Ureter (tissue), 1 donor: ENCODE measurements at places on chromosomes 2 and 18. TPM values are rescaled to one million over a fixed set of nuclear protein-coding genes. Genes with fewer than 3 reads are reported as not detected.

FHOD3 gene
- 25.7 TPM for total RNA-seq

C2orf78 gene
- total RNA-seq: not detected

CD8A gene
- 10.9 TPM for total RNA-seq

TOGARAM2 gene
- 0.31 TPM for total RNA-seq

TUBA3D gene
- total RNA-seq: not detected

DNER gene
- total RNA-seq: 0.34 TPM

- DNase-seq: no peak
These were observed 1994.5 kb upstream of the PIK3C3 start for GRCh38 chr18:39960550-39960949.

- no peak for DNase-seq
These were observed 254.4 kb downstream of the KCNE4 start for GRCh38 chr2:223306371-223306770.

DNA sequence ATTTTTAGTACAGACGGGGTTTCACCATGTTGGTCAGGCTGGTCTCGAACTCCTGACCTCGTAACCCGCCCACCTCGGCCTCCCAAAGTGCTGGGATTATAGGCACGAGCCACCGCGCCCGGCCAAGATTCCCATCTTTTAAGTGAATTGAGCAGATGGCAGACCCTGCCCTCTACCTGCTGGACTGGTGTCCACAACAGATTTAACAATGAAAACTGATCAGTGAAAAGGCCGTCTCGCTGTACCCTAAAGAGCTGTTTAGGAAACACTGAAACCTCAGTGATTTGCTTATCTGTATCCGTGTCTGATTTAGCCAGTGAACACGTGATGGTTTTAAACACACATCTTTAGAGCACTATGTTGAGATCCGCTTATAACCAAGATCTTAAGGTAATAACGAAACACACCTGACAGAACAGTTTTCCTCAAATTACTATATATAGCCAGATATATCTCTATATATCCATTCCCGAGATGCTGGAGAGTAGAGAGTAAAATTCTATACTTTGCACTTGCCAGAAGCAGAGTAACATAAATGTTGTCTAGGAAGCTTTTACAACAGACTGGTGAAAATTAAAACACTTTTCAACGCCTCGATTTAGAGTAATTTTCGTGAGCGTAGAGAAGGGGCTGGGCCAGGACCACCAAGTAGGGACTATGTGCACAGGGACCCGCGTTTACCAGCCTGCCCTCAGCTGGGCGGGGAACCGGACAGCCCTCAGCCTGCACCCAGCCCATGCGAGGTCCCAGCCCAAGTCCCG is 594 bp downstream of the FAM161A start:
- peak; percentile 60 for DNase-seq

DNA sequence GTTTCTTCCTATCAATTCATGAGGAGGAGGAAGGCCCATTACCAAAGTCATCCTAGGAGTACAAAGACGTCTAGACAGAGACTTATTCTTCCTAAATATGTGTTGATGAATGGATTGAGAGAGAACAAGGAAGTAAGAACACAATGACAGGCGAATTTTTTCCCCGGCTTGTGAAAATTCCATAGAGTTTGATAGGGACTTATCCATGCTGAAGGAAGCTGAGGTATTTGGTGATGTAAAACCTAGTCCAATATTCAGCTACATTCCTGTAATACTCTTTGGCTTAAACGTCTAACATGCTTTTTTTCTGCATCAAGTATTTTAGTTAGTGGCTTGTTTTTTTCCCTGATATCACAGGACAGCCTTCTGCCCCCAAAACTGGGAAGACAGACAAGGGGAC is 121.9 kb upstream of the MYT1L start:
- DNase-seq: no peak

DNA sequence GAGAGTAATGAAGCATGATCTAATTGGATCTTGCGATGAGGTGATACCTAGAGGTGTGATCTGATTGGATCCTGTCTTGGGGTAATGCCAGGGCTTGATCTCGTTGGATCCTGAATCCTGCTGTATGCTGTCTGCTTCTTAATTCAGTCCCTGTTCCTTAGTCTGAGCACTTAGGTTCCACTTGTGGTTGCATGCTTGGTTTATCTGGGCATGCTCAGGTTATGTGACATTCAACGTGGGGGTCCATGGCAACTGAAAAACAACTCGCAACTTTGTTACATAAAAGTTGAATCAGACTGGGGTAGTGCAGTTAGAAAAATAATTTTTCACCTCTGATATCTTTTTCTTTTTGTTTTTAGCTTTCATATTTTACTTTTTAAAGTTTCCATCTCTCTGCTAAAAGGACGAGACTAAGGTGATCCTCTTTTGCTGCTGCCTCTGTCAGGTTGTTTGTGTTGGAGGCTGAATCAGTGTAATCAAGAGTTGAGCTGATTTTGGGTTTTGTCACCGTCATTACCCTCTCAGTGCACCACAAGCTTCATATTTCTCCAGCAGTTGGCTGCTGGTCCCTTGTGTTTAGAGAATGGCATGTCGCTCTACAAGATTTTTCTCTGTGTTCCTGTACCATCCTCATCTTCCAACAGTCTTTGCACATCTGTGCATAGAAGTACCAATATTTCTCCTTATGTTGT is 67.9 kb downstream of the NCOA1 start:
- no peak for DNase-seq

DNA sequence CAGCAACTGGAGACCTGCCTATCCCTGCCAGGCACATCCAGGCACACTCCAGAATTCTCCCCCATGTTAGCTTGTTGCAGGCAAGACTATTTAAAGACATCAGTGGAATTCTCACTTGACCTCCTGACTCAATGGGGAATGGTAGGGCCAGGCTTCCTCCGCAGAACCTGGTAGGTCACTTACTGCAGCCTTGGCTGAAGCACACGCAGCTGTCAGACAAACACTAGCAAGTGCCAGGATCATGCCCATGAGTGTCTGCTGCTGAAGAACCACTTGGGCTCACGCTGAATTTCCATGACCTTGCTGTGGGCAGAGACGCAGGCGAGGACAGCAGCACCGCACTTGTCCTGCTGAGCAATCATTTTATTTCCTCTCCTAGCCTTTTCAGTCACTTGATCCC is 3.2 kb downstream of the LRRC30 start:
- DNase-seq: no peak

- no peak for DNase-seq
These were observed 843.7 kb downstream of the LRRTM4 start for GRCh38 chr2:76678383-76679024.

DNA sequence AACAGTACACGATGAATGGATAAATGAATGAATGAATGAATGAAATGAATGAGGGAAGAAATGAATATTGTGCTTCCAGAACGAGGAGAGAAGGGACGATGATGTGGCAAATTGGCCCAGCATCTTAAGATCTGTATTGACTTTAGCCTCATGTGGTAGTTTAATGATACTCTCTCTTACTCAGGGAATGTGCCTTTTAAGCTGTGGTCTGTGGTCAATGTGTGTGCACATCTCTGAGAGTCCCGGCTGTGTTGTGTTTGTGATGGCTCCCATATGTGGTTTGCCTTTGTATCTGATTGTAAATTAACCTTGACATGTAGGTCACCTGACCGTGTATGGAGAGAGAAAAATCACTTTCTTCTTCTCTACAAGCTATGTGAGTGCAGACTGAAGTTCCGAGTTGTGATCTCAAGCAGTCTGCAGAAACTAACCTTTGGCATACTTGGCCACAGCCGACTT is 91.2 kb downstream of the NEDD4L start:
- no peak for DNase-seq

GRCh38 chr2:54672590-54673456 is 50.6 kb upstream of the EML6 start:
- DNase-seq: no peak

DNA sequence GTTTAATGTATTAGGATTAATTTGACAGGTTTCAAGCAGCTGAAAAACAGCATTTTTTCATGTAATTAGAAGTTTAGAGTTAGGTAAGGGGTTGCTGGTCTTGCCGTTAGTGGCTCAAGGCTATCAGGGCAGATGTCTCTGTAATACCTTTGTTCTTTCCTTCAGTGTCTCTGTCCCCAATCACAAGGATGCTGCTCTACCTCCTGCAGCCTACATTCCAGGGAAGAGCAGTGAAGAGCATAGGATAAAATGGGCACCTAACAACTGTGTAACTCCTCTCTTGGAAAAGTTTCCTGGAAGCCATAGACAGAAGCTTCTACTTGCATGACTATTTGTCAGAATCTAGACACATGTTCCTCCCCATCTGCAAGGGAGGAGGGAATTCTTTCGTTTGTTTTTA is 9.4 kb upstream of the SERPINB7 start:
- DNase-seq: no peak

DNA sequence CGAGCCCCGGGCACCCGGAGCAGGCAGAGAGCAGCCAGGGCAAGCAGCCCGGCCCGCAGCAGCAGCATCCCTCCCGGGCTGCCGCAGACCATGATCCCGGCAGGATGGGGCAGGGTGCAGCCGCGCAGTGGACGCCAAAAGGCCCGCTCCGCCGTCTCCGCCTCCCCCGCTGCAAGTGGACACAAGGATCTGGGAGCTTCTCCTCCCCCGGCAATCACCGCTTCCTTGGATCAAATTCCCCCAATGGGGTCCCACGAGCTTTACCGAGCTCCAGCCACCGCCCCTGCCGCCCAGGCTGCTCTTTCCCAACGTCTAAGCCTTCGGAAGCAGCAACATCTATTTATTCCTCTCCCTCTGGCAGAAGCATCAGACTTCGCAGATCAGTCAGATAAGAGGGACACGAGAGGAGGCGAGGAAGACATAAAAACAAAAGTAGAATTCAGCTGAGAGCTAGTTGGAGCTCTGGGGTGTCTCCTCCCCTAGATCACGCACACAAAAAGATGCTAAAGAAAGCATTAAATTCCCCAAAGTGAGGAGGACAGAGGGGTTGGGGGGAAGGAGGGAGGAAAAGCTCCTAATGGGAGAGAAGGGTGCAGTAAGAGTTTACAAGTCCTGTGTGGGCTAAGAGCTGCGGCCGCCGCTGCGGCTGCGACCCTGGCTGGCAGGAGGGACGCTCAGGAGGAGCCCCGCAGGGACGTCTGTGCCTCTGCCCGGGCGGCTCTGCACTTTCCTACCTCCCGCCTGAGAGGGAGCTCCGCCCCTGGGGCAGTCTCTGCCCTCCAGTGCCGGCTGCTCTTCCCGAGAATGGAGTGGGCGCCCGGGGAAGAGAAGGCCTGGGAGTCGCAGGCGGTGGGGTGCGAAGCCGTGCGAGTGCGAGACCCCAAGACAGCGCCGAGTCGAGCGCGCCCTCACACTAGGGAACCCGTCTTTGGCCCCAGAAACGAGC is at the start of gene FRZB:
TSS of gene FRZB (minus strand) at position 177 of the 946 bp plus-strand sequence. CDS start at position 92, 85 bp downstream.
- peak; percentile 68 for DNase-seq
